Activated T-helper 2 cell treated with anti-CD3 and anti-CD28 coated beads, Interferon-gamma antibody, Interleukin-2, Interleukin-4, amounts not matched to agents 10 μg/mL and 5 μg/mL and 100 μg/mL, durations not matched to agents 14 hours and 24 hours and 36 hours (primary cell): ENCODE measurements at places on chromosomes 13 and 19. TPM values are rescaled to one million over a fixed set of nuclear protein-coding genes. Genes with fewer than 3 reads are reported as not detected.

The MAP1S gene
- 66.7 and 80.3 TPM in 2 replicates for total RNA-seq

The MBD3L5 gene
- total RNA-seq, result not detected in 2 replicates

The SIRT2 gene
- total RNA-seq, result 29.0 and 30.2 TPM in 2 replicates

DNA sequence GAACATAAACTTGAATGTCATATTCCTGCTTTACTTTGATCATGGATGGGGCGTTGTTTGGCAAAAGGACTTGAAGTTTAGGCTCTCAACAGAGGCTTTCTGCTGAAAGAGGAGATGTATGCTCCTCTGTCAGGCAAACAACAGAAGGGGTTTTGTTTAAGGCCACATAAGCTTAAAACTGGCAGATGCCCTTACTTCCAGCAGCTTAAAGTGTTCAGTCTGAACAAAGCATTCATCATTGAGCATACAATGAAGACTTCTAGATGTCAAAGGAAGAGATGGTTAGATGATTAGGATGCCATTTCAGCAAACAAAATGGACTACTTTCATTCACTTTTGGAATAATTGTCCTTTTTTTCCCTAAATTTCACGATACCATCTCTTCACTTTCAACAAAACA is 484.5 kb downstream of the SLITRK6 start:
- H3K4me3 ChIP-seq, result no peak overlapping the region
- H3K4me1 ChIP-seq, result no peaks in the 10 kb centered on the region
- no peak overlapping the region for H3K27ac ChIP-seq
- no peaks in the 10 kb centered on the region for H3K36me3 ChIP-seq
- H3K27me3 ChIP-seq, result no peaks in the 10 kb centered on the region

GRCh38 chr19:5103061-5103701 is 134.3 kb downstream of the KDM4B start:
- H3K36me3 ChIP-seq, result peaks cover 33% of the 10 kb centered on the region
- no peaks in the 10 kb centered on the region for H3K27me3 ChIP-seq
- no peak for DNase-seq
- H3K4me1 ChIP-seq, result no peaks in the 10 kb centered on the region

GRCh38 chr13:76538004-76538403 is 348.2 kb downstream of the KCTD12 start:
- no peak for DNase-seq
- H3K4me3 ChIP-seq, result no peak overlapping the region
- no peaks in the 10 kb centered on the region for H3K27me3 ChIP-seq
- no peak overlapping the region for H3K27ac ChIP-seq

GRCh38 chr13:32340914-32341313 is 25.6 kb downstream of the BRCA2 start:
- peaks cover 53% of the 10 kb centered on the region for H3K36me3 ChIP-seq
- no peak overlapping the region for H3K4me3 ChIP-seq
- no peak overlapping the region for H3K27ac ChIP-seq
- no peaks in the 10 kb centered on the region for H3K27me3 ChIP-seq
- H3K4me1 ChIP-seq, result peaks cover 3% of the 10 kb centered on the region

DNA sequence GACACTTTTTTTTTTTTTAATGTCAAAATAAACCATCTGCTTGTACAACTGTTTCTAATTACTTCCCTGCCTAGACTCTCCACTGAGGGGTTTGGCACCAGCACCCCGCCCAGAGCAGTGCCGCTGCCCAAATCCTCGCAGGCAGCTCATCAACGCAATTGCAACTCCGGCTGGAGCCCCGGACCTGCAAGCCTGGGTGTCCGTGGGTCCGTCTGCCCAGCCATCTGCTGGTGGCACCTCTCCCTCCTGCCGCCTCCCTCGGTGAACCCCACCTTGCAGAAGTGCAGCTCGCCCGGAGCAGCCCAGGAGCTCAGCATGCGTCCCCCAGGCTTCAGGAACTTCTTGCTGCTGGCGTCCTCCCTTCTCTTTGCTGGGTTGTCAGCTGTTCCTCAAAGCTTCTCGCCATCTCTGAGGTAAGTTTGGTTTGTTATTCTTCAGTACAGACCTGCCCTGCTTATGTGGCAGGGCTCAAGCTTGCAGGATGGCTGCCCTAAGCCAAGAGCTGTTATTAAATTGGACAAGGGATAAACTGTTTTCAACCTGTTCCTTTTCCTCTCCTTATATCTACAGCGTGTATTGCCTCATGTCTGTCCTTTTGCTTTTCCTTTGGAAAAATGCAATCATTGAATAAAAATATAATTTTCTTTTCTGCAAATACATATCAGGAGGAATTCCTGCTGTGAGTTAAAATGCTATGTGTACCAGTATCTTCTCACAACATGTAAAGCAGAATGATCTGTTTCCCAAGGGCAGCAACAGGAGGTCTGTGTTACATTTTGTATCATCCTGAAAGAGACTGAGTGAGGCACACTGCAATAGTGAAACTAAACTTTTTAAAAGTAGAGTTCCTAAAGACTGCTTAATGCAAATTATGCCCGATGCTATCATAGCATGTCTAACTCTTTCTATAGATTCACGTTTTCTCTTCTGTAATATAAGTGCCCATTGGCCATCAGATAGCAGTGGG is at the start of gene ITGBL1:
TSS of gene ITGBL1 (plus strand) at position 157 of the 967 bp plus-strand sequence. CDS start at position 316, 159 bp downstream.
- no peak within 1 kb of the TSS for H3K4me3 ChIP-seq
- no peaks in the 10 kb centered on the region for H3K36me3 ChIP-seq
- DNase-seq, result no peak

- H3K27ac ChIP-seq, result no peak overlapping the region
- H3K27me3 ChIP-seq, result no peaks in the 10 kb centered on the region
- no peak overlapping the region for H3K4me3 ChIP-seq
- H3K36me3 ChIP-seq, result no peaks in the 10 kb centered on the region
- DNase-seq, result no peak
These were observed 1167.6 kb upstream of the ATXN8OS start for GRCh38 chr13:68940049-68940448.

DNA sequence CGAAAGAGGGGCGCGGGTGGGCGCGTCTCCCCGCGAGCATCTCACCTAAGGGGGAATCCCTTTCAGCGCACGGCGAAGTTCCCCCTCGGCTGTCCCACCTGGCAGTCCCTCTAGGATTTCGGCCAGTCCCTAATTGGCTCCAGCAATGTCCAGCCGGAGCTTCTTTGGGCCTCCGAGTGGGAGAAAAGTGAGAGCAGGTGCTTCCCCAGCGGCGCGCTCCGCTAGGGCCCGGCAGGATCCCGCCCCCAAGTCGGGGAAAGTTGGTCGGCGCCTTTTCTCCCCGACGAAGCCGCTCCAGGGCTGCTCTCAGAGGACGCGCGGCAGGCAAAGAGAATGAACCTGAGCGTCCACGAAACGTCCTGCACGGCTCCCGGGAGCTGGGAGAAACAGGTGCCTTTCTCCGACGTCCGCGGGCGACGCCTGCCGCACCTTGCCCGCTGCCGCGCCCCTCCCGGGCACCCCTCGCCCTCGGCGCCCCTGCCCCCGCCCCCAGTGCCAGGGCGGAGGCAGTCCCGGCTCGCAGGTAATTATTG is 366 bp upstream of the KL start:
- no peak for DNase-seq
- peaks cover 20% of the 10 kb centered on the region for H3K4me1 ChIP-seq
- H3K27ac ChIP-seq, result no peak overlapping the region
- peak overlapping the region; percentile 74 for H3K4me3 ChIP-seq
- H3K36me3 ChIP-seq, result no peaks in the 10 kb centered on the region

- H3K27ac ChIP-seq, result no peak overlapping the region
- DNase-seq, result no peak
- H3K4me1 ChIP-seq, result peaks cover 10% of the 10 kb centered on the region
These were observed 46.8 kb downstream of the SLC7A1 start for GRCh38 chr13:29548722-29549121.

GRCh38 chr19:11446652-11447301 is 11.3 kb downstream of the PRKCSH start:
- no peaks in the 10 kb centered on the region for H3K4me1 ChIP-seq
- no peak for DNase-seq
- no peak overlapping the region for H3K27ac ChIP-seq
- H3K36me3 ChIP-seq, result peaks cover 38% of the 10 kb centered on the region
- no peak overlapping the region for H3K4me3 ChIP-seq

DNA sequence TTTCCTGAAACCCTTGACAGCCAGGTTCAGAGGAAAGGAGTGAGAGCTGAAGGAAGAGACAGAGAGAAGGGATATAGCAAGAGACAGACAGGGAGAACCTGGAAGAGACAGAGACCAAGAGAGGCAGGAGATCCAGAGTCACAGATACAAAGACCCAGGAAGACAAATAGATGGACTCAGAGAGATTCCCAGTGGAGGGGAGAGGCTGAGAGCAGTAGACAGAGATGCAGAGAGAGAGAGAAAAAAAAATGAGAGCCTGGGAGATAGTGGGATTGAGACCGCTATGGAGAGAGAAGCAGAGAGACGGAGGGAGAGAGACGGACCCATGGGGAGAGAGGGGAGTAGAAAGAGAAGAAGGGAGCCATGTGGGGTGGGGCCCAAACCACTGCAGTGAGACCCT is 763 bp downstream of the FXYD7 start:
- no peaks in the 10 kb centered on the region for H3K36me3 ChIP-seq
- H3K27me3 ChIP-seq, result peaks cover 26% of the 10 kb centered on the region
- H3K4me3 ChIP-seq, result no peak overlapping the region
- H3K4me1 ChIP-seq, result peaks cover 21% of the 10 kb centered on the region
- H3K27ac ChIP-seq, result no peak overlapping the region

DNA sequence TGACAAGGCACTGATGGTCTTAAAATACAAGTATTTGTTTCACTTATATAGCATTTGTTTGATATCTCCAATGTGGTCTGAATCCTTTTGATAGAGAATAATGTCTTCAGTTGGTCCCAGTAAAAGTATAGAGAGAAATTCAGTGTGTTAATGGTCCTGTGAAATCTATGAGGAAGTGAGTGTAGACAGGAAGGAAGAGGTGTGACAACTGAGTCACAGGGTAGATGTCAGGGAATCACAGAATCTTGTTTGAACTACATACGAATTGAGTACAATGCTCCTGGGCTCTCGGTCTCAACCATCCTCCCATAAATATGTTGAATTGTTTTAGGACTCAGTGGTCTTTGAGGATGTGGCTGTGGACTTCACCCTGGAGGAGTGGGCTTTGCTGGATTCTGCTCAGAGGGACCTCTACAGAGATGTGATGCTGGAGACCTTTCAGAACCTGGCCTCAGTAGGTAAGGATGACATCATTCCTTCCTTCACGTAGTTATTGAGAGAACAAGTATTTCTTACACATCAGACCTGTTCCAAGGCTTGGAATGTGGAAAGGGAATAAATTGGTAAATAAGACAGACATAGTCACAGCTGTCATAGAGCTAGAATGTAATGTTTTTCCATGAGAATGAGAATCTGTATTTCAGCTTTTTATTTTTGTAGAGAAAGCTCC is 9.1 kb downstream of the ZNF555 start:
- no peak for DNase-seq
- H3K27ac ChIP-seq, result no peak overlapping the region
- H3K27me3 ChIP-seq, result no peaks in the 10 kb centered on the region
- no peaks in the 10 kb centered on the region for H3K4me1 ChIP-seq

DNA sequence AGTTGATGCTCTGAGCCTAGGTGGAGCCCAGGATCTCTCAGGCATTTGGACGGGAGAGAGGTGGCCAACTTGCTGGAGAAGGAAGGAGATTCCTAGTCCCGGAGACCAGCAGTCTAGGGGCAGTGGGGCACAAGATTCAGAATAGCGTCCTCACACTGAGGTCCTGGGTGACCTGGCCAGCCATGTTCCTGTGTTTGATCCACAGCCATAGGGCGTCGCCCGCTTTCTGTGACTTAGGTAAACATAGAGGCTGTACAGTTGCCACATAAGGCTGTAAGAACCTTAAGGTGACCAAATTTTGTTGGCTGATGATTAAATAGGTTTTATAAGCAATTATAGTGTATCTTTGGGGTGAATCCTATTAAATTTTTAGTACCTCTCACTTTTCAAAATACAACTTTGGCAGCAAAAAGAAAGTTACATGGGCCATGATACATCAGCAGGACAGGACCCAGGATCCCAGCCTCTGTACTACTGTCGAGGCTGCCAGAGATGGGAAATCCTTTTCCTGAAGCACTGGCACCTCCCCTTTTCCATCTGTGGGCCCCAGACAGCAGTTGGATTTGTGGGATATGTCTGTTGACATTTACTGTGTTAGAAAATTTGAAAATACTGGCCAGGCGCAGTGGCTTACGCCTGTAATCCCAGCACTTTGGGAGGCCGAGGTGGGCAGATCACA is 37.5 kb downstream of the TSSK6 start:
- peaks cover 31% of the 10 kb centered on the region for H3K36me3 ChIP-seq
- peaks cover 62% of the 10 kb centered on the region for H3K4me1 ChIP-seq
- H3K4me3 ChIP-seq, result no peak overlapping the region
- no peak overlapping the region for H3K27ac ChIP-seq
